Activated CD4-positive, alpha-beta T cell treated with anti-CD3 and anti-CD28 coated beads, Interleukin-2, amount 10 ng/mL, durations not matched to agents 7 days and 5 days (primary cell): ENCODE measurements at places on chromosomes 13 and 19.

- no peak for DNase-seq
Observed at GRCh38 chr19:18704971-18705370, 21.5 kb downstream of the CRTC1 start.

DNA sequence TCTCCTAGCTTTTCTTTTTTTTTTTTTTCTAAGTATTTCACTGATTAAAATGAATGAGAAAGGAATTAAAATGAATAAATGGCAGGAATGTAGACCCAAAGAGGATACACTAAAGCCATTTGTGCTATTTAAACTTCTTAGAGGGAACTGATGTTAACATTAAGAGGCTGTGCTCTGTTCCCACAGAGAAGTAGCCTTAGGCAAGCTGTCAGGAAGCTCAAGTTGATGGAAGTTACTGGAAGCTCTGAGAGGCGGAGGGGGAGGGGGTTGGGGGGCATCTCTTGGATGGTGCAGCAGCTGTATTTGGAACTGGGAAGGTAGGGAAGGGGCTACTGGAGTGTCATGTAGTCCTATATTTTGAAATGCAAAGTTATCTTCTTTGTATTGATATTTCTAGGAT lies 168.2 kb downstream of the DNAJC15 start:
- no peak for DNase-seq

- no peak for DNase-seq
Observed at GRCh38 chr13:96573563-96573962, 420.7 kb downstream of the OXGR1 start.

GRCh38 chr13:80274643-80275042 lies 66.3 kb downstream of the SPRY2 start:
- DNase-seq = no peak
